ENCODE measurements at places on chromosomes 7 and 10. TPM values are rescaled to one million over a fixed set of nuclear protein-coding genes. Genes with fewer than 3 reads are reported as not detected.

GRCh38 chr10:79355420-79356017 lies 8.2 kb downstream of the PPIF start:
- no peak for DNase-seq

Gene RASA4B
- 14.2 TPM for polyA plus RNA-seq

DNA sequence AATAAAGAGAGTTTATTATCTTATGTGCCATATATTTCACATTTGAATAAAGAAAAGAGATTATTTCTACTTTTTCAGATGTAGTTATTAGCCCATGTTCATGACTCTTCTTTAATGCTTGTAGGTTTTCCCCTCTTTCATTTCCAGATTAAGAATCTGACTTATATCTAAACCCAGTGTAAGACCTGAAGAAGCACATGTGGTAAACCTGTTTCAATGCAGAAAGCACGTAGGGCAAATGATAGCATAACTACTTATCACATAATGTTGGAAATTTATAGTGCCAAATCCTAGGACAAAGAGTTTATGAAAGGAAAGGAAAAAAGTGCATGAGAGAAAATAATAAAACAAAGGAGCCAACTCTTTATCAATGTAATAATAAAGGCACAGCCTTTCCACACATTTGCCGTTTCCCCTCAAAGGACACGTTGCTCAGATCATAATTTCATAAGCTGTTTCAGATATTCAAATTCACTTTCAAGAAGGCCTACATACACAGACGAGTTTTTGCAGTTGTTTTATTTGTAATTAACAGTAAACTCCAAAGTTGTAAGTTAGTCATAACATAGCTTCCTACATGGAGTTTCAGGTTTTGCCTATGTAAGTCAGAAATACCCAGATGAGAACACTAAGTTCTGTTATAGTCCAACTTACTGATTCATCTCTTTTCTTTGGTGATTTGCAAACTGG lies 88.8 kb upstream of the MDFIC start:
- no peak for DNase-seq

- DNase-seq: no peak
Measured at GRCh38 chr7:36185756-36186155, 32.7 kb downstream of the EEPD1 start.

Gene AKR1C2
- polyA plus RNA-seq: 5.4 TPM

- no peak for DNase-seq
Measured at GRCh38 chr10:6579183-6579903, 733 bp downstream of the PRKCQ start.

- DNase-seq: no peak
Measured at GRCh38 chr10:124748953-124749645, 4.9 kb upstream of the FAM53B start.

DNA sequence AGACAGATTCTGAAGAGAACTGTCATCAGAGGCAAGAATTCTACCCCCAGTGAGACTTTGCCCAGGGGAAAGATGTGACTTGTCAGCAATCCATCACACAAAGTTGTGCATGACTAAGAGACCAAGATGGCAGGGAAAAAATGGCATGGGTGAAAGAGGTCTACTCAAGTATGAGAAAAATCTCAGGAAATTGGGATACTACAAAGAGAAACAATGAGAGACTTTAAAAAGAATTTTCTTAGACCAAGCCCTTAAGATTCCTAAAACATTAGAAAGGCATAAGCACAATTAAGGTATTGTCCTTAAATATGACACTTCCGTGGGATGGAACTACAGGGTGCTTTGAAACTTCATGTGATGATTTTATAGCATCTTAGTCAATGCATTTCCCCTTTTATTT lies 45.6 kb upstream of the PDE1C start:
- DNase-seq: no peak

DNA sequence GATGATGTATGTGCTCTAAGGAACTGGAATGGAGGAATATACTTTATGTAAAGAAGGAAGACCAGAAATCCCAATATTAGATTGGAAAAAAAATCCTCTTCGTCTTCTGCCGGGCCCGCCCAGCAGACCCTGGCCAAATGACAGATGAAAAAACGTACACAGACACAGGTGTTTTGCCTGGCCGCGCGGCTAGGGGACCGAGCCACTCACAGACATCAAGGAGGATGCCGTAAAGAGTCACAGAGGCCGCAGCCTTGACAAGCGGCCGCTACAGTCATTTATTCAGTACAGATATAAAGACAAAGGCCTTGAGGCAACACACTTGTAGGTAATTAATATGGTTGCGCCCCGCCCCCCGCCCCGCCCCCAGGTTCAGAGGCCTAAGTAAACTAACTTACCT lies 594.1 kb downstream of the GRM8 start:
- no peak for DNase-seq

Gene RBAK
- 14.1 TPM for polyA plus RNA-seq

Gene SLC16A12
- polyA plus RNA-seq: not detected

DNA sequence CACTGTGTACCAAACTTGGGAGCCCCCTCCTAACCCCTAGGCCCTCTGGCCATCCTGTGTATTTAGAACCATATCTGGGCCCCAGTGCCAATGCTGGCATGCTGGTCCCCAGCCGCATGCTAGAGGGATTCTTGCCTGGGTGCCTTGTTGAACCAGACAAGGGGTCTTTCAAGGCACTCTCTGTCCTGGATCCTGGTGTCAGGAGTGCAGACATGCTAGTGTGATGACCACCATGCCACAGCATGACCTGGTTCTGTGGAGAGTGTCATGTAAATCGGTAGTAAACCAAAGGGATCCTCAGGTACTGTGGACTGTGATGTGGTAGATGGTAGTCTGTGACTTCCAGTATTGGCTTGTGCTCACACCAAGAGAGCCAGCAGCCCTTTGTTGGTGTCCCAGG lies 222.2 kb upstream of the PODXL start:
- no peak for DNase-seq

Gene MSMB
- not detected for polyA plus RNA-seq

DNA sequence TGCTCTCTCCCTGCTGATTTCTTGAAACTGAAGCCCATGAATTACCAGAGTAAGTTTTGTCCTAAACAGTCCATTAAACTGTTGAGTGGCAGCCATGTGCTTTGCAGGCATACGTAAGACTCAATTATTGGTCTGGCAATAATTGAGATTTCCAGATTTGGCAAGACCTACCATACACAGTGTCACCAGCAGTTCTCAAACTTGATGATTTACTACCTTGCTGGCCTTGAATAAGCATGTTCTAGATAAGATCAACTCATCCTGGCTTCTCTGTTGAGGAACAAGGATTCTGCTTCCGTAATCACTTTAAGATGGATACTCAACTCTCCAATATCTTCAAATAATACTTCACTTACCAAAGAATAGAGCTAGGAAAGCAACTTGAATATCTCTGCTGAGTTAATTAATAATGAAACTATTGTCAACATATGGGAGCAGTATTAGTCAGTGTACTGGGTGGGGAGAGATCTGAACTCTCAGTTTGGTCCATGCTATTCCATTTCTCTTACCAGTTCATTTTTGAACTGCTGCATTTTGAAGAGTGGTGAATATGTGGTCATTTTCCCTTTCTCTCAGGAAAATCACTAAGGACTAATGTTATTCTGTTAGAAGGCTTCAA lies 181.4 kb downstream of the IPMK start:
- no peak for DNase-seq

Gene DENND2A
- 7.0 TPM for polyA plus RNA-seq

DNA sequence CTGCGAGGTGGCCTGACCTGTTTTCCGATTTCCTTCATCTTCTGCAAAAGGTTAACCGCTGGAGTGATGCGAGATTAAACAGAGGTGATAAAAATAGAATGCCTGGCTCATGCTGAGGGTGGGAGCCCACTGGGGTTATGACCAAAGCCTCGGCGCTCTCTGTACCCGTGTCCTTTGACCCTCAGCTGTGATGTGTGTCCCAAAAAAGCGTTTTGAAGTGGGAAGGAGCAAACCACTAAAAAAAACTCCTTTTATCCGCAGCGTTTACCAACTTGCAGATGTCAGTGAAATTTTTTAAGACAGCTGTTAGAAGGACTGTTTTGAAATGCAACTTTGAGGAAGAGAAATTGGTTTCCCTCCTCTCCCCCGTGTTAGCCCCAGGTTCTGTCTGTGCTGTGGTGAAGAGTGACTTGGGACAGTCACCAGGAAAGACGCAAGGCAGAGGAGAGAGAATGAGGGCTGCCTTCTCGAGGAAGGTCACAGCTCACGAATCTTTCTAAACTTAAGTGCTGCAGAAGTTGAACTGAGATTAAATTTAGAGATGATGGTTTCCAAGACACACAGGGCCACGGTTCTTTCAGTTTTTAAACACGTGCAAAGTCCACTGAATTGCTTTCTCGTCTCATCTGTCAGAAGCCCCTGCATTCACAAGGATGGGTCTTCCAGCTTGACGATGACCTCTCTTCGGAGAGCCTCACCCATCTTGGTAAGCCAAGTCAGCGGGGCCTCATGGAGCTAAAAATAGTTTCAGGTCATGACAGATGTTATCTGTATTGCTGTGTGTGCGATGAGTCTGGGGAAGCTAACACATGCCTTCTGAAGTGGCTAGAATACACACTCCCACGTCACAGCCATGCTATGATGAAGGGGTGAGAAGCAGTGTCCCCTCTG lies 27.6 kb downstream of the AMZ1 start:
- DNase-seq: no peak

DNA sequence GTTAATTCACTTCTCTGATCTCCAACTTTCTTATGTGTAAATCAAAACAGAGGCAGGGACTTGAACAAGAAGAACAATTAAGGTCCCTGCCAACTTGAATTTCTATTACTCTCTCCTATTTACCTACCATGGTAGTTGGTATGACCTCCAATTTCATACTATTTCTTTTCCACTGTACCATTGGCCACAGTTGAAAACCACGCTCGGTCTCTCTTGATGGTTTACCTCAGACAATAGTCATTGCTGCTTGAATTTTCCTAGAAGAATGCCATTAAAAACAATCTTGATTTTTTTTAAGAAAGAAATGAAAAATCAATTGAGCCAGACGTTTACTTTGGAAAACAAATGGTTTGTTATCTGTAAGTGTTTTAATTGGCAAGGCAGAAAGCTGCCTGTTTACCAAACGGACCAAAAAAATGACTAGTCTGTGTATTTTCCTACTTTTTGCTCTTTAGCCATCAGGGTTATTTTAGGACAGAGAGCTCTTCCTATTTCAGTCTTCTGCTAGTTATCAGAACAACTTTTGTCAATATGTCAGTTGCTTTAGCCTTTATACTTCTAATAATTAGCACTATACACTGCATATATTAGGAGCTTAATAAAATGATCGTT lies 157.5 kb upstream of the PLXDC2 start:
- DNase-seq: no peak

- DNase-seq: no peak
Measured at GRCh38 chr7:22718911-22719420, 8.0 kb upstream of the IL6 start.

DNA sequence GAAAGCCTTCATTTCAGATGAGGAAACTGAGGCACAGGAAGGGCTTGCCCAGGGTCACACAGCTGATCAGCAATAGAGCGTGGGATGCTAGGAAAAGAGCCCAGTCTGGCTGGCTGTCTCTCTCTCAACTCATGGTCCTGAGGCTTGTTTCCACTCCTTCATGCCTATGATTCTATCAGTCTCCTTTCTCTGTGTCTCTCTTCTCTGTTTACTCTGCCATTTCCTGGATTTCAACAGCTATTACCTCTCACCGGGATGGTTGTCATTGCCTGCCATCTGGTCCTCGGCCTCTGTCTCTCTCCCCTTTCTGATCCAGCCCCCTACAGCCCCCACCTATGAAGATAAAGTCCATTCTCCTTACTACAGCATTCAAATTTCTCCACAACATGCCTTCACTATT lies 93.3 kb upstream of the AGBL3 start:
- DNase-seq: no peak

GRCh38 chr7:132255898-132256297 lies 320.4 kb downstream of the PLXNA4 start:
- DNase-seq: peak; percentile 14

DNA sequence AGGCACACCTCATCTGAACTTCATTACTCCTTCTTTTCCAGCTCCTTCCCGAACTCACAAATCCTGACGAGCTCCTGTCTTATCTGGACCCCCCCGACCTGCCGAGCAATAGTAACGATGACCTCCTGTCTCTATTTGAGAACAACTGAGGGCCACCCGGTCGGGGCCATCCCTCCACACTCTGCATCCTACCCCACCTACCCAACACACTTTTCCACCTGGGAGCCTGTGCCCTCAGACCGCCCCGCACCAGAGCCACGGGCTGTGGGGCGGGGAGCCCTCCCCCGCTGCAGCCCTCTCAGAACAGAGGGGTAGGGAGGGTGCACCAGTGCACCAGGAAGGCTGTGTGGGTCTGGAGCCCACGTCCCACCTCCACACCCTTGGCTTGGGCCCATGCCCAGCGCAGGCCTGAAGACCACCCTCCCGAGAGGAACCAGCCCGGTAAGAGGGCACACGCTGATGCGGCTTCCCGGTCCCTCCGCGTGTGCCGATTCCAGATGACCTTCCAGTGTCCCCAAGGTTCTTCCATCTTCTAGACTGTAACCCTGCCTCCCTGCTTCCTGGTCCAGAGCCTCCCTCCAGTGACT lies 34.6 kb upstream of the PPIF start:
- no peak for DNase-seq

Gene AGAP6
- 8.7 TPM for polyA plus RNA-seq

GRCh38 chr10:30233186-30233959 lies 115.7 kb downstream of the MTPAP start:
- DNase-seq: no peak

GRCh38 chr10:5900247-5900646 lies 10.2 kb downstream of the FBH1 start:
- DNase-seq: no peak

DNA sequence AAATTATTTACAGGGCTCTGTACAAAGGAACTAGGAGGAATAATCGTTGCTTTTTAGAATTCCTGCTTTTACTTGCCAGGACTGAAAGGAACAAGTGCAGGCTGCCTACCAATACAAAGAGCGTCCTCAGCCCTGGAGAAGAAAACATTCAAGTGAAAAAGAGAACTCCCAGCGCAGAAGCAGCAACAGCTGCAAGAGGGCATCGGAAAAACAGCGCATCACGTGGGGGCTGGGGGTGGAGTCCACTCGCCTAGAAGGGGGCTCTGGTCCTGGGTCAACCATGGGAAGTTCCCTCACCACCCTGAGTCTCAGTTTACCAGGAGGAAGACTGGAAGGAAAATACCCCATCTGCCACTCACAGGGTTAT lies 385 bp upstream of the C10orf90 start:
- DNase-seq: no peak

GRCh38 chr10:116688241-116688711 lies 54.1 kb downstream of the HSPA12A start:
- DNase-seq: no peak

All from small intestine (tissue), 16 donors.